GM04504 (cell line): ENCODE measurements at places on chromosomes 12 and 14.

GRCh38 chr12:96980991-96981414 is 73.9 kb downstream of the NEDD1 start:
- DNase-seq, result peak; percentile 71

- DNase-seq, result no peak
These were observed 28.3 kb downstream of the DUSP16 start for GRCh38 chr12:12534166-12534866.

DNA sequence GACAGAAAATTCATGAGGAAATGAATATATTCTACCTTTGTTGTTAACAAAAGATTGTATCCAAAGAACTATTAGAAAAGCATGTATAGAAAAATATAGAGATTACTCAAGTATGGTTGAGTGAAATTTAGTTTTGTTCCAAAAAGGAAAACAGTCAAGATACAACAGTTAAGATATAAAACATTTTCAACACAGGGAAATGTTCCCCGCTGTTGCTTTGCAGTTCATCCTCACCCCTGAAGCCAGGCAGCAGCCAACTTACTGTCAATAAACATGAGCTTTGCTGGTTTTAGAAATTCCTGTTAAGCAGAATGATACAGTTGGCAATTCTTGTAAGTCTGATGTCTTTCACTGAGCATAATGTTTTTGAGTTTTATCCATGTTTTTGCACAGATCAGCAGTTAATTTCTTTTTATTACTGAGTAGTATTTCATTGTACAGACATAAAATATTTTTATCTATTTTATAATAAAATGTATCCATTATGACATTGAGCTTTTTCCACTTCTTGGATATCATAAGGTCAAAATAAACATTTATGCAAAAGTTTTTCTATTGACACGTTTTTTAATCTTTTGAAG is 1.2 kb upstream of the CLEC2B start:
- DNase-seq, result no peak

- no peak for DNase-seq
These were observed 134.6 kb downstream of the CHST11 start for GRCh38 chr12:104591257-104591885.

- no peak for DNase-seq
These were observed 489.8 kb upstream of the FLRT2 start for GRCh38 chr14:85040046-85040685.

- no peak for DNase-seq
These were observed 146.4 kb downstream of the TMX1 start for GRCh38 chr14:51386411-51386810.

- DNase-seq, result no peak
These were observed 15.2 kb downstream of the RASSF3 start for GRCh38 chr12:64625243-64626077.

DNA sequence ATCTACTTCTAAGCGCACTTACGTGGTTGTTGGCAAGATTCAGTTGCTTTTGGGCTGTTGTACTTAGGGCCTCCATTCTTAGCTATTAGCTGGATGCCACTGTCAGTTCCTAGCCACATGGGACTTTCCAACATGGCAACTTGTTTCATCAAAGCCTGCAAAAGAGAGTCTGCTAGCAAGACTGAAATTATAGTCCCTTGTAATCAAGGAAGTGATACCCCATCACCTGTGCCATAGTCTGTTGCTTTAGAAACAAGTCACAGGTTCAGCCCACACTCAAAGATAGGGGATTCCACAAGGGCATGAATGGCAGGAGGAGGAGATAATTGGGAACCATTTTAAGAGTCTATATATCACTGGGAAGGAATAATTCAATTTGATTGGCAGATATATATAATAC is 27.1 kb upstream of the SLC17A8 start:
- no peak for DNase-seq

GRCh38 chr12:69039911-69040310 is 106.9 kb upstream of the CPM start:
- DNase-seq, result no peak
